ENCODE measurements at places on chromosomes 1 and 21.

DNA sequence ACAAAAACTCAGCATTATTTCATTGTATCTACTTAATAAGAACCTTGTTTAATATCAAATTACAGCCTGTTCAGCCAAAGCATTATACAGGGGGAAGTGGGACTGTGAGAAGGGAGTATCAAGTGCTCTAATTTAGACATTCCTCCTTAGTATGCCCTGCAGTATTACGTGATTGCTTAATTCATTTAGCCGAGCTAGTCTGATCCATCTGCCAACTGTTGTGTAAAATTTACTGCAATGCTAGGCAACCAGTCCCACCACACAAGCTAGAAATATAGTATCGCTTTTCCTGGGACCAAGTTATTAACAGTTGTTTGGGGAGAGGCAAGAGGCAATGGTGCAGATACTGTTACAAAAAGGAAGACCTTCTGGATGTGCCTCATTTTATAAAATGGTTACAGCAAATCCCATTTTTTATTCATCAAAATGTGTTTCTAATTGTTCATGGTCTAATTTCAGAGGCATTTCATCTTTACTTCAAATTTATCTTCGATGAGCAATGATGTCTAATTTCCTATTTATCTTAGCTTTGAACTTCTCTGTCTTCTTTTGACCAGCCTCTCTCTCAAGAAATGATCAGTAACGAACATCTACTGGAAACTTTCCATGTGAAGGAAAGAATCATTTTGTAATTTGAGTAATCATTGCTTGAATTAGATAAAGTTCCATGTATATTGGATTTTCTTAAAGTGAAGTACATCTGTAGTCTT, 283.3 kb downstream of the DUSP10 start:
- DNase-seq, result no peak

DNA sequence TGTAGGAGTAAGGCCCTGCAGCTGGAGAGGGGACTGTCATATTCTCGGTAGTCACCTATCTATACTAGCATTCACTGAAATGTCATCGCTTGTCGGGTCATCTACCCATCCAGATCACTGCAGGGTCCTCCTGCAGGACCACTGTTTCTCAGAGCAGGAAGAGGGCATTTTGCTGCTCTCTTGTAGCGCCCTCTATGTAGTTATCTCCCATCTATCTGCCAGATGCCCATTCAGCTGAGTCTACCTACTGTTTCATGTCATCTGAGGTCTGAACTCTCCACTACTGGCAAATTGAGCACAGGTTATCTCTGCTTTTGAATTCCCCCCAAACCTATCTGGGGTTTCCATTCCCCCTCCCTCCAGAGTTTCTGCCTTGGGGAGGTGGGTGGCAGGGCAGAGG, 258.2 kb upstream of the FOXD3 start:
- DNase-seq, result no peak

DNA sequence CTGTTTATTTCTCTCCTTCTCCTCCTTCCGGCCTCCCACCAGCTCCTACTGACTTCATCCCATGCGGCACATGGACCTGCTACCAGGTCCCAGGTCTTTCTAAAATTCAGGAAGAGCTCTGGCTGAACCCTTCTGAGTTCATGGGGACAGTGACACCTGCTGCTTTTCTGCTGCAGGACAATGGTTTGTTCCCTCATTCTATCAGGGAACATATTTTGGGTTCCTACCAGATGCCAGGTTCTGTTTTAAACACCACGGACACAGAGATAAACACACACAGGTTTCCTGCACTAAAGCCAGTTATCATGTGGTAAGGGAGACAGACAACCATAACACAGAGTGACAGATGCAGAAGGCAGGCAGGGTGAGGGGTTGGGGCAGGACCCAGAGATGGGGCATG, 114.0 kb upstream of the RAB4A start:
- no peak for DNase-seq

DNA sequence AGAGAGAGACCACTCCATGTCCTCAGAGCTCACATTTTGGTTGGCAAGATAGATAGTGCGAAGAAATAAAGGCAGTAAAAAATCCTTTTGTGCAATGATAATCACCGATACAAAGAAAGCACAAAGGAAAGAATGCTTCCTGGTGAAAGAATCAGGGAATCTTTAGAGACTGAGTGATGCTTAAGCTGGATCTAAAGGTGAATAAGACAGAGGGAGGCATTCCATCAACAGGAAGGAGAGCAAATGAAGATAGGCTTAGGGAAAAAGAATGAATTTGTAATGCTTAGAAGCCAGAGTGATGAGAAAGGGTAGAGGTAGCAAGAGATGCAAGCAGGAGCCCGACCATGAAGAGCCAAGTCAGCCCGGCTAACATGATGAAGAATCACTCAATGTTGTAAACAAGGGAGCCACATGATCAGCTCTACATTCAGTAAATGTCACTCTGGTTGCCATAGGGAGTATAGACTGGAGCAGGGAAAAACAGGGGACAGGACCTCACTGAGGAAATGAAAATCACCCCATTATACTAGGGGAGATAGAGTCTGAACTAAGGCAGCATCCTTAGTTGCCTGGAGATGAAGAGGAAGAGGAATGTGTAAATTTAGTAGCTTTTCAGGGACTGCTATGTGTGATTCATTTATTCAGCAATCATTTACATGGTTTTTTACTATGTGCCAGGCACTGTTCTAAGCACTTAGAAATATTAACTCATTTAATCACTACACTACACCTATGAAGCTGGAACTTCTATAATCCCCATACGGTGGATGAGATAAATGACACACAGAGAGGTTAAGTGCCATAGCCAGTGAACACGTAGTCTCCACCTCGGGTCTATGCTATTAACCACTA, 402.6 kb upstream of the NFIA start:
- DNase-seq, result no peak

GRCh38 chr1:51326839-51327238, 3.5 kb downstream of the TTC39A start:
- DNase-seq, result no peak

DNA sequence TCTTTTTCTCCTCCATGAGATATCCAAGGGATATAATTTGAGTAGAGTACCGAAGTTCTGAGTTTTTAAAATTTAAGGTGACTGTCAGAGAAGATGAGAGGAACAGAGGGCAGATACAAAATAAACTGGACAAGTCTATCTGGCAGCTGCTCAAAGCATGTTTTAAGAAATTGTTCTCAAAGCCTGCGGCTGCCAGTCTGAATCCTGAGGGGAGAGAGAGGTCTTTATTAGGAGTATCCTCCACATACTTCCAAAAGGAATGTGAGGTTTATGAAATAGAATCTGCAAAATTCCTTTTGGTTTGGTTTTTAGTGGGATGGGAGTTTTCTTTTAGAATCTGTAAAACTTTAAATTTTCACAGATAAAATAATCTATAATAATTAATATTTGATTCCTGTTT, 41.3 kb downstream of the TTC13 start:
- DNase-seq, result no peak

DNA sequence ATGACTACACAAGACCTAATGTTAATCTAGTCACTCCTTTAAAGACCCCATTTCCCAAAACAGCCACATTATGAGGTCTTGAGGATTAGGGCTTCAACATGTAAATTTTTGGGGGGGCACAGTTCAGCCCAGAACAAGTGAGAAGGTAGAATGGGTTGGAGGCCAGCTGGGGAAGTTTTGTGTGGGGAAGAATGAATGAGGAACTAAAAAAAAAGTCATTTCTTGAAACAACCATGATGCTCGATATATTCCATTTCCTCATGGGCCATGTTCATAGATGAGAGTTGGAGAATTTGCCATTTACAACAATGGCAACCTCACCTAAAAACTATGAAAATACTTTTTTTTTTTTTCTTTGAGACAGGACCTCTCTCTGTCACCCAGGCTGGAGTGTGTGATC, 14.5 kb downstream of the NLRP3 start:
- DNase-seq, result no peak

DNA sequence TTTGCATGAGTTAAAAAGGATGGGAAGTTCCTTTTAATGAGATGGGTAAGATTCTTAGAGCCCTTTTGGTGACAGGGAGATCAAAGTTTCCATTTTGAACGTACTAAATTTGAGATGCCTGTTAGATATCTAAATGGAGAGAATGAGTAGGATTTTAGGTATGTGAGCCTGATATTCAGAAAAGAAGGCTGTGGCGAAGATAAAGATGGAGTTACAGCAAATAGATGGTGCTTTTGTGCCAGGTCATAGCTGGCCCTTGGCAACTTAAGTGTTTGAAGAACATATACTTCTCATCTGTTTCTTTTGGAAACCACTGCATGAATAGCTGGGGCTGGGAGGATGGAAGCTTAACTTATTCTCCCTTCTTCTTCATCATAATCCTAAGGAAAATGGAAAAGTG, 282.5 kb downstream of the PTBP2 start:
- DNase-seq, result no peak

DNA sequence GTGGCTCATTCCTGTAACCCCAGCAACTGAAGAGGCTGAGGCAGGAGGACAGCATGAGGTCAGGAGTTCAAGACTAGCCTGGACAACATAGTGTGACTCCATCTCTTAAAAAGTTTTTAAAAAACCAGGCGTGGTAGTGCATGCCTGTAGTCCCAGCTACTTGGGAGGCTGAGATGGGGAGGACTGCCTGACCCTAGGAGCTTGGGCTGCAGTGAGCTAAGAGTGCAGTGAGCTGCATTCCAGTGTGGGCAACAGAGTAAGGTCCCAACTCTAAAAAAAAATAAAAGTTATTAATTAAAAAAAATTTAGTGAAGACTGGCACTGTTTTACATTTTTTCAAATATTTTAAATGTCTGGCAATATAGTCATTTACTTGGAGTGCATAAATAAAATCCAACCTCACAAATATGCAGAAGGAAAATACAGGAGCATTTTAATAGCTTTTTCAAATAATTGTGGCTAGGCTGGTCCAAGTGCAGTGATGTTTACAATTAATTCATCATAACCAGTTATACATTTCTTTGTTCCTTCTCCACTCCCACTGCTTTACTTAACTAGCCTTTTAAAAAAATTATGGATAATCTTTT, 10.8 kb downstream of the ZBTB8OS start:
- DNase-seq, result no peak

DNA sequence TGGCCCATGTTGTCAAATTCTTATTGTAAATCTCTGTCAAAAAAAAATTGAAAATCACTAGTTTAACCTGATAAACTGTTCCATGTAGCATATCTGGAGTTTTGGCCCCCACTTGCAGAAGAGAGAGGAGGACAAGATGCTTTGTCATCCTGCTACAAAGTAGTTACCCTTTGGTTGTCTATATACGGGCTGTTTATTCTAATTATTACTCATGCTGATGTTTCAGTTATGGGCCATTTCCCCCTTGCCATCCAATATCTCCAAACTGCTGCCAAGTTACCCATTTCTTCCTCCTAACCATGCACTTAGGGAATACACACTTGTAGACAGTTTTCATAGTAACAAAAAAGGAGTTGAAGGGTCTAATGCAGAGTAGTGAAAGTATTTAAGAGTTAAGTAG, 22.6 kb downstream of the STX12 start:
- no peak for DNase-seq

DNA sequence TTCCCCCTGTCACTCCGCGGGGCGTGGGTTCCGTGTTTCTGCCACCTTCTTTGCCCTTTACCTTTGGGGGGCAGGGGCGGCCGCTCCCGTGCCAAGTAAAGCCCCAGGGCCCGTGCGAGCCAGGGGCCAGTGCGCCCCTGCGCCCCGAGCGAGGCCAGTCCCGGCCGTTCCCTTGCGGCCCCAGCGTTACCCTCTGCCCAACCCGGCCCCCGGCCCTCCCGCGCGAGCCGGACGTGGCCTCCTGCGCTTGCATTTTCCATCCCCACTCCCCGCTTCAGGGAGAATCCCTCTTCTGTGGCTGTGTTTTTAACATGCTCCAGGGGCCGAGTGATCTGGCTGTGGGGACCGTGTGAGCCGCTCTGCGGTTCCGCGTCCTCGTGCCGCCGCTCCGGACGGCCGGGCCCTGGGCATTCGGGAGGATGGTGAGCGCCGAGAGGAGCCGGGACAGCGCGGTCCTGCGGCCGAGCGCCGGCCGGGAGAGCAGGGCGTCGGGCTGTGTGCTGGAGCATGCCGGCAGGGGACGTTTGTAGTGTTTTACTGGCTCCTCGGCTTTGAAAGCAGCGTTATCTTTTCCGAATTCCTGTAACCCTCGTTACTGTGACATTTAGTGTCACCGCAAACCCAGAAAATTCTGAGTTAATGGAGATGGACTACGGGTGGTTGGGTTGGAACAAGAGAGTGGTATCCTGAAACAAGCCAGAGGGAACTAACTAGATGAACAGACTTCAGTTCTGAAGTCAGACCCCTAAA, 1.0 kb downstream of the GALNT2 start:
- no peak for DNase-seq

GRCh38 chr1:176950736-176951324, 213.7 kb downstream of the ASTN1 start:
- no peak for DNase-seq

- no peak for DNase-seq
Observed at GRCh38 chr1:163768576-163768975, 446.8 kb downstream of the NUF2 start.

DNA sequence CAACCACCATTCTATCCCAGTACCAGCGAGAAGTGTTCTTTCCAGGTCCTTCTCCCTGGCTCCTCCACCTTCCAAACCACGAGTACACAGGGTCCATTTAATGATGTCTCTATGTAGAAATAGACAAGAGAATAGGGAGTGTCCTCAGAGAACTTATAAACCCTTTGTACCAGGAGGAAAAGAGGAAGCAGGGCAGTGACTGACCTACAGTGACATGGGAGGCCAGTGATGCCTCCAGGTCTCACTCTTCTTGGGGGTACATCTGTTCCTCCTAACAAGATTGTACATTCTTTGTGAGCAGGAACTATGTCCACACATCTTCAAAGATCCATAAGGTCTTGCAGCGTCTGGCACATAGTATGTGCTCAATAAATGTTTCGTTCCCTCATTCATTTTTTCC, 18.7 kb upstream of the FMOD start:
- DNase-seq, result no peak

DNA sequence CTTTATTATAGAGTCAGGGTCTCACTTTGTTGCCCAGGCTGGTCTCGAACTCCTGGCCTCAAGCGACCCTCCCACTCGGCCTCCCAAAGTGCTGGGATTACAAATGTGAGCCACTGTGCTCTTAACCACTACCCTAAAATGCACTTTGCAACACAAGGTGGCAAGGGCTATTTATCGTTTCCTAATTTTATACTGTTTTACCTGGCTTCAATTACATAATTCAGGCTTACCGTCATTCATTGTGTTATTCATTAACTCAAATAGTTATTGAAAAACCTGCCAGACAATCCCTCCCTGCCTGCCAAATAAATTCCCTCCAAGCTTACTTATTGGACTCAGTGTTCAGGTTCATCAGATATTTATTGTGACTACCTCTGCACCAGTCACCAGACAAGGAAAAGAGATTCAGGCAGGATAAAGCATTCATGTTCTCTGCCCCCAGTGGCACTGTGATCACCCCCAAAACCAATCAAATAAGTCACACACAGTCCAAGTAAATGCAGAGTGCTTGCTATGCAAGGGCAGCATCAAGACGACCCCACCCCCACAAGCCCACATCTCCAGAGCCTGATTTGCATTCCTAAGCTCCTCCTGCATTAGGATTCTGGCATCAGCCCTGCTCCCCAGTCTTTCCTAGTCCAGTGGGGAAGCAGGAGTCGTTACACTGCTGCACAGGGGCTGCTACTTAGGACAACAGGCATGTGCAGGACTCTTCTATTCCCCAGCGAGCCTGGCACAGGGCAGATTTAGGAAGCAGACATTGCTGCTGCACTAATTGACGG, 8.1 kb downstream of the PAQR7 start:
- no peak for DNase-seq

- DNase-seq, result no peak
Observed at GRCh38 chr1:33171977-33172813, 9.6 kb downstream of the TRIM62 start.

Data from esophagus squamous epithelium (tissue), 5 donors.